Psoas muscle (tissue), 8 donors: ENCODE measurements at places on chromosomes 7 and 10. TPM values are rescaled to one million over a fixed set of nuclear protein-coding genes. Genes with fewer than 3 reads are reported as not detected.

DNA sequence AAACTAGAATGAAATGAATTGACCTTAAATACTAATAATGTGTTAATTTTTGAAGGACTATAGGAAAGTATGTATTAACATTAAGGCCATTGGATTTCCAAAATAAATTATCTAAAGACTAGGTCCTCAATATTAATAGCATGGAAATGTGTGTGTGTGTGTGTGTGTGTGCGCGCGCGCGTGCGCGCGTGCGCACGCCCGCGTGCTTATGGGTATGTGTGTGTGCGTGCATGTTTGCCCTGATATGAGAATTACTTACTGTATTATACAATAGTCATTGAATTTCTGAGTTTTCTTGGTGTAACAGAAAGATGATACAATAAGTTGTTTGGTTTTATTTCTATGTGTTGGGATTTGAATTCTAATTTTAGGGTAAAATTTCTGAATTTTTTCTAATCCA lies 205.9 kb downstream of the BICC1 start:
- H3K4me3 ChIP-seq: no peak overlapping the region
- H3K27me3 ChIP-seq: no peaks in the 10 kb centered on the region
- H3K27ac ChIP-seq: no peak overlapping the region
- H3K36me3 ChIP-seq: no peaks in the 10 kb centered on the region

RAMP3 gene
- 17.6 TPM for total RNA-seq

DNA sequence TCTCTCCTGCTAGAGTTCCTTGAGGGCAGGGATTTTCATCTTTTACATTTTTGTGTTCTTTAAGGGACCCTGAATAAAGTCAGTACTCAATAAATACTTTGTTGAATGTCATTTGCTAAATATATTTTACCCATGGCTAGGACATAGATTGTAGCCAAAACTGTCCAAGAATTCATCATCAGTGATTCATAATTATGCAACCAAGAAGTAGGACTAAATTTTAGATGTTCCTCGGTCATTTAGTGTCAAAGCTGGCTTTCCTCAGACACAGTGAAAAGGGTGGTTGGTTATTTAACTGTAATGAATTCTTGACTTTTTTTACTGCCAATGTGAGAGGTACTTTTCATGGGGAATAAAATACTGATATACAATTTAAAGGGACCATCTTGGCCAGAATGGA lies 3.3 kb downstream of the NUDT13 start:
- no peak for DNase-seq
- H3K27ac ChIP-seq: peak overlapping the region; percentile 95
- no peaks in the 10 kb centered on the region for H3K27me3 ChIP-seq
- H3K4me3 ChIP-seq: peak overlapping the region; percentile 1
- H3K36me3 ChIP-seq: no peaks in the 10 kb centered on the region

GPR15LG gene
- total RNA-seq: not detected

- H3K27me3 ChIP-seq: no peaks in the 10 kb centered on the region
- no peak overlapping the region for H3K27ac ChIP-seq
- no peaks in the 10 kb centered on the region for H3K4me1 ChIP-seq
- no peak for DNase-seq
- H3K4me3 ChIP-seq: no peak overlapping the region
Observed at GRCh38 chr10:35926846-35927245, 284.8 kb upstream of the FZD8 start.

MNX1 gene
- not detected for total RNA-seq

DNA sequence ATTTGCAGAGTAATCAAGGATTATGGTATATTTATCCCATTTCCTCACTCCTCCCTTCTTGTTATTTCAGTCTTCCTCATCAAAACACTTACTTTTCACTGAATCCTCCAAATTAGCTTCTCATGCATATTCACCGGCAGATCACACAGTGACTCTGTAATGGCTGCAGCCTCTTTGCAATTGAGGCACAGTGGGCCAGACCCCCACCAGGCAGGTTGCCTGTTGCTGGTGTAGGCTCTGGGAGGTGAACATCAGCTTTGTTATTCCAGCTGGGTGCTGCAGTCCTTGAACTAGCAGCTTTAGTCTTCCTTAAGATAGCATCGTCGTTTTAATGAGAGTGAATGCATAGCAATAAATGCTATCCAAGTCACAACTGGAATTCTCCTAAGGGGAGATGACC lies 449.3 kb downstream of the CNTNAP2 start:
- DNase-seq: no peak
- H3K27ac ChIP-seq: no peak overlapping the region
- H3K4me1 ChIP-seq: no peaks in the 10 kb centered on the region
- no peak overlapping the region for H3K4me3 ChIP-seq
- no peaks in the 10 kb centered on the region for H3K36me3 ChIP-seq

GRCh38 chr7:100132126-100132525 lies 5.4 kb downstream of the MBLAC1 start:
- no peak overlapping the region for H3K27ac ChIP-seq
- H3K4me1 ChIP-seq: peaks cover 7% of the 10 kb centered on the region
- no peak for DNase-seq
- no peaks in the 10 kb centered on the region for H3K36me3 ChIP-seq

GRCh38 chr10:63236113-63236935 lies 103.2 kb downstream of the NRBF2 start:
- H3K36me3 ChIP-seq: no peaks in the 10 kb centered on the region
- H3K4me3 ChIP-seq: peak overlapping the region; percentile 13
- H3K4me1 ChIP-seq: peaks cover 44% of the 10 kb centered on the region
- H3K27ac ChIP-seq: peak overlapping the region; percentile 76
- no peak for DNase-seq

ARHGEF35 gene
- 0.34 TPM for total RNA-seq

DNA sequence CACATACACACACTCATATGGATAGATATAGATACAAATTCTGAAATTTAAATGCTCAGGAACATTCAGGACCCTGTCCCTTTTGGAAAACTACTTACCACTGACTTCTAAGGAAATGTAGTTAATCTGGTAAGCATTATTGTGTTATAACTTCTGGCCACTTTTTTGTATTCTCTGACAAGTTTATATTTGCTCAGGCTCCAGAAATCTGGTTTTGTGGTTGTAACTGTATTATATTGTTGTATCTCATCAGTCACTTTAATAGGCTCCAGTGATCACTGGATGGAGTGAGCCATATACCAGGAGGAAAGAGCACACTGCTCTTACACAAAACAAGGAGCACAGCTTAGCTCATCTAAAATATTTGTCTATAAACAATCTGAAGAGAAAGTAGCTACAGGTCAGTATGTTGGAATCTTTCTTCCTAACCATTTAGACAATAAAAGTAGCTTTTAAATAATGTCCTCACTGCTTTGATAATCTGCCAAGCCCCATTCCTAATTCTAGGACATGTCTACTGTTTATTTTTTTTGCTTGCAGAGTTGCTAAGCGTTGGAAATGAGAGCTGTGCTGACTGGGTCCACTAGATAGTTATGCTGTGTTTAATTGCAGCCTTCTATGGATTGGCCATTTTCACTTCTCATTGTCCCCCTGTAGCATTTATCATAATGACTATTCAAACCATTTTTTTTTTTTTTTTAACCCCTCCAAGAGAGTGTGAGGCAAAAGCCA lies 43.8 kb downstream of the SMNDC1 start:
- DNase-seq: no peak
- no peak overlapping the region for H3K4me3 ChIP-seq
- no peaks in the 10 kb centered on the region for H3K27me3 ChIP-seq
- H3K36me3 ChIP-seq: no peaks in the 10 kb centered on the region
- peaks cover 35% of the 10 kb centered on the region for H3K4me1 ChIP-seq

DNA sequence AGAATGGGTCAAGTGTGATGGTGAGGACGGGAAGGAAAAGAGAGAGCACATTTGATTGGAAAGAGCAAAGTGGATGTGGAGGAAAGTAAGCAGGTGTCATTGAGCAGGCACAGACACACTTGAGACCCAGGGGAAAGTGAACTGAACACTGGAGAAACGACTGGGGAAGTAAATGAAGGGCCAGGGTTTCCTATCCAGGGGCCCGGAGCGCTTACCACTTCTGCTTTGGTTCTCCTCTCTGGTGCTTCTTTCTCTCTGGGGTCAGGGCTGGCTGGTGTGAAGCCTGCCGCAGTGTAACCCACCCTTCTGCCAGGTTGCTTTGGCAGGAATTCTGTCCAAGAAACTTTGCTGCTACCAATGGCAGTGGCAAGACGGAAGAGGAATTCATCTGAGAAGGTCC lies 219.3 kb downstream of the SKAP2 start:
- H3K27ac ChIP-seq: no peak overlapping the region
- H3K4me1 ChIP-seq: no peaks in the 10 kb centered on the region
- H3K36me3 ChIP-seq: no peaks in the 10 kb centered on the region
- no peak overlapping the region for H3K4me3 ChIP-seq
- no peak for DNase-seq

GRCh38 chr10:125628104-125629049 lies 54.6 kb downstream of the TEX36 start:
- no peak for DNase-seq
- no peaks in the 10 kb centered on the region for H3K36me3 ChIP-seq
- no peak overlapping the region for H3K27ac ChIP-seq
- H3K27me3 ChIP-seq: no peaks in the 10 kb centered on the region
- no peaks in the 10 kb centered on the region for H3K4me1 ChIP-seq

TBL2 gene
- 10.3 TPM for total RNA-seq

OPN1SW gene
- total RNA-seq: not detected
